ENCODE measurements at places on chromosomes 2 and 18.
A peak's percentile ranks its signal among the peaks of the same experiment; 100 is the strongest.

DNA sequence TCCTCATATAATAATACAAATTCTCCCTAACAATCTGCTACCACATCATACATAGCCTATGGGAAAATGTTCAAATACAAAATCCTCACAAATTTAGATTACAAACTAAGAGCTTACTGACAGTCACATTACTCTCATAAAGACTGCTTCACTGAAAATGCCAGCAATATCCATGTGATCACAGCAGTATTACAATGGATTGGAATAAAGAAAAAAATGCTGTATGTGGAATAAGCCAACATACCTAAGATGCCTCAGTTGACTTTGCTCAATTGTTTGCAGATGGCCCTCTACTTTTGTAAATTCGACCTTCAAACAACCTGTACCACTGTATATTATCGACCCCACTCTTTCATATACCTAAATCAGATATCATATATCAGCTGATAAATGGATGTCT, 88.7 kb downstream of the DYM start:
- no peak for DNase-seq

- DNase-seq, result no peak
Measured at GRCh38 chr2:129247751-129248150, 731.7 kb upstream of the RAB6C start.

- no peak for DNase-seq
Measured at GRCh38 chr2:222506230-222506935, 82.0 kb downstream of the SGPP2 start.

DNA sequence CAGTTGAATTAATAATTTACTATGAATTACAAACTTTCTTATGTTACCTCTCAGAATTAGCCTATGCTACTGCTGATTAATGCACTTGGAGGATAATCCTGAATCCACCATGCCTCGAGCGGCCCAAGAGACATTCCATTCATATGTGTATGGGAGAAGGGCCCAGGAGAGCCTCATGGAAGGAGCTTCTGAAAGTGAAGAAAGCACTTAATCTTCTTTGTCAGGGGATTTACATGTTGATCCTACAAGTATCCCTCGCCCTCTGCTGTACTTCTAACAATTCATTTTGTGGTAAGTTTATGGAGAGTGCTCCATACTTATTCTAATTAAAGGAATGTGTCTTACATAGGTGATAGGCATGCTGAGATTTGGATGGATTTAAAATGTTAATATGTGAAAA, 1189.1 kb upstream of the NXPH2 start:
- no peak for DNase-seq

DNA sequence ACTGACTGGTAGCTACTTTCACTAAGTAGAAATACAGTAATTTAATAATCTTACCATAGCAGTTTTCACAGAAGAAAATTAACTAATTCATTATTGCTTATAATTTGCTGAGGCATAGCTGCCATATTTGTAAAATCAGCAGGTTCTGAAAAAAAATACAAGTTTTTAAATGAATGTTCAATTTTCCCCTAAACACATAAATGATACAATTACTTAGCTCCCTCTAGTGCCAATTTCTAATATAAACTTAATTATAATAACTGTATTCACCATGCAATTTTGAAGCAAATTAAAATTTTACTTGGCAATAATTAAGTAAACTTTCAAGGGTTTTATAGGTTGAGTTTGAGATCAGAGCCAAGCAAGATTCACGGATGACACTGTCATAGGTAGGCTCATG, 1321.6 kb upstream of the ACVR2A start:
- peak; percentile 9 for DNase-seq

- no peak for DNase-seq
Measured at GRCh38 chr2:239822146-239822831, 202.9 kb downstream of the NDUFA10 start.

DNA sequence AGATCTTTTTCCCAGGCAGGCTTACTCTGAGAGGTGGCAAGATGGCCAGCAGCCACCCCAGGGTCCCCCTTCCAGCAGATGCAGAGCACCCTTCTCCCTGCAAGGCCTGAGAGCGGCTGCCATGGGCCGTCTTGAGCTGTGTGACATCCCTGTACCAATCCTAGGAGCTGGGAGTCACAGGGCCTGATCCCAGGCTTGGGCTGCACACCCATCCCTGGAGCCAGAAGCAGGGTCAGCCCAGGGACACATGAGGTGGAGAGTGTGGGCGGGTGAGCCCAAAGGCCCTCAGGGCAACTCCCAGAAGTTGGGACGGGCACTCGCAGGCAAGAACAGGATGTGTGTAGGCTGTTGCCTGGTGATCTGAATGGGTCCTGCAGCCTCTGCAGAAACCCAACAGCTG, 40.5 kb downstream of the CROCC2 start:
- DNase-seq, result no peak

DNA sequence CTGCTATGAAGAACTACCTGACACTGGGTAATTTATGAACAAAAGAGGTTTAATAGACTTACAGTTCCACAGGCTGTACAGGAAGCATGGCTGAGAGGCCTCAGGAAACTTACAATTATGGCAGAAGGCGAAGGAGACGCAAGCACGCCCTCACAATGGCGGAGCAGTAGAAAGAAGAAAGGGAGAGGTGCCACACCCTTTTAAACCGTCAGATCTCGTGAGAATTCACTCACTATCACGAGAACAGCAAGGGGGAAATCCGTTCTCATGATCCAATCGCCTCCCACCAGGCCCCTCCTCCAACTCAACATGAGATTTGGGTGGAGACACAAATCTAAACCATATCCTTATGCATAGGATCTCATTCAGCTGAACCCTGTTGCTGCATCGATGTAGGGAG, 84.6 kb upstream of the ZNF532 start:
- no peak for DNase-seq

GRCh38 chr18:79104137-79104536, 34.9 kb downstream of the ATP9B start:
- no peak for DNase-seq

DNA sequence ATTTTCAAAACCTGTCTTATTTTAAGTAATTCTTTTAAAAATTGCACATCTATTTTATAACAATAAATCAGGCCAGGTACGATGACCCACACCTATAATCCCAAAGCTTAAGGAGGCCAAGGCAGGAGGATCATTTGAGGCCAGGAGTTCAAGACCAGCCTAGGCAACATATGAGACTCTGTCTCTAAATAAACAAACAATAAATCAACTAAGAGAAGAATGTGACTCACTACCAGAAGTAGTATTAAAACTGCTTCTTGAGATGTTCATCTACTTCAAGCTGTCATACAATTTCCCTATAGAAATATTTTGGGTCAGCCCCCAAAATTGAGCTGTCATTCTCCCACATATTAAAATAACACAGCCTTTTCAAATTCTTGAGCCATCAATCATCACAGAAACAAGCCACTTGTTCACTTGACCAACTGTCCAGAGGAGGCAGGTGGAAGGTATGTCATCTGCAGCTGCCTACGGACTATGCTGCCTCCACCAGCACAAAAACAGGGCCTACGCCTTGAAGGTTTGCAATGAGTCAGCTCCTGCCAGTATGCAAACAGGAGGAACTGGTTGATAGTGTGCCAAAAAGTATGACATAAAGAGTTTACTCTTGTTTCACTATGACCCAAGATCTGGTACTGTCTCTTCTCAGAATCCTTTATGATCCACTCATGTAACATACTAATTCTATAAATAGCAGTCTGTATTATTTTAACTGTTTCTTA, 33.6 kb downstream of the KIDINS220 start:
- no peak for DNase-seq

GRCh38 chr2:43985359-43985758, 10.4 kb downstream of the LRPPRC start:
- no peak for DNase-seq

DNA sequence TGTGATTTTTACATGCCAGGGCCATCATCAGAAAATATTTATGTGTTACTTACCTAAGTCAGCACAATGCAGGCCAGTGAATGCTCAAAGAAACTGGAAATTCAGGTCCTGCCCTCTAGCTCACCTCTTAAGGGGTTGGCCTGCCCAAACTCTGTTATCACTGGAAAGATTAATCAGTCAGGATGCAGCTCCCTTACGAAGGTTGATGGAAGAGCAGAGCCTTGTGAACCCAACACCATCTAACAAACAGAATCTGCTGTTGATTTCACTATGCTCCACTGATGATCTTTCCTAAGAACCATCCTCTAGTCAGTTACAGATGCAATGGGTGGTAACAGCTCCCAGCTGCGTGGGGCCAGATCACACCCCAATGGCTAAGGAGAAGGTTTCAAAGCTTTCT, 38.2 kb downstream of the SOX11 start:
- DNase-seq, result no peak

DNA sequence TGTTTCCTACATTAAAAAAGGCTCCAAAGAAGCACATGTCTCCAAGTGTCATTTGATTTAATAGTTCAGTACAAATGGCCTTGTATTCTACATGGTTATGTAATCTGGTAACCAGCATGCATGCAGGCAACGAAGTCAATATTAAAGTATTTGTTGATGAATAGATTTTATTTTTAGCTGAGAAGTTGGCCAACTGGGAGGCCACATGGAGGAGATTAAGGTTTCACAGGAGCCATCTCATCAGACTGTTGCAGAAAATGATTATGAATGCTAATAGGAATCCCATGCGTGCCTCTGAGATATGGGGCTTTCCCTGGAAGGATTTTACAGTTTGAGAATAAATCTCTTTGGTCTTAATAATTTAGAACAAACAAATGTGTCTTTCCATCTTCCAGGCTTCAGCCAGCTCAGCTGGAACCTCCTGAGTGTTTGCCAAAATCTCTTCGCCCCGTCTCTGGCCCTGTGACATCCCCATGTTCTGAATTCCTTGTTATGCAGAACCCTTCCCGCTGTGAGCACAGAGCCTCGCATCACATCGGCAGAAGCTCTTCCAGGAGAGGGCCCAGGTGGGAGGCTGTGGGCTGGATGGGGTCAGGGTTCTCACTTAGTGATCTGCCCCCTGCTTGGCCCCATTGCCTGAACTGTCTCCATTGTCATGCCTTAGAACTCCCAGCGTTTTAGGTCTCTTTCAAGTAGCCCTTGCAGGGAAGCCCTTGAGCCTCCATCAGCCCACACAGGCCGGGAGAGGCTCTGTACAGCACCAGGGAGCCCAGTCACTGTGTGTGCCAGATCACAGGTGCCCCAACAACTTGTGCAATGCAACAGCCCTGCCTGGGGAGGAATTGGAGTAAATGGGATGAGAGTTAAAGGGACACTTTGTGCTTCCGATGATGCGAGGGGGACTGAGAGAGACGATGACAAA, 190.5 kb upstream of the TWIST2 start:
- no peak for DNase-seq

- no peak for DNase-seq
Measured at GRCh38 chr2:37985333-37985732, 60.2 kb downstream of the RMDN2 start.

GRCh38 chr18:11047817-11048216, 101.6 kb downstream of the PIEZO2 start:
- DNase-seq, result no peak
